ENCODE measurements at places on chromosomes 6 and 20.

- DNase-seq: no peak
These were observed 245.5 kb upstream of the ECI2 start for GRCh38 chr6:4380881-4381281.

- DNase-seq: no peak
These were observed 75.8 kb downstream of the GJA10 start for GRCh38 chr6:89970072-89970471.

DNA sequence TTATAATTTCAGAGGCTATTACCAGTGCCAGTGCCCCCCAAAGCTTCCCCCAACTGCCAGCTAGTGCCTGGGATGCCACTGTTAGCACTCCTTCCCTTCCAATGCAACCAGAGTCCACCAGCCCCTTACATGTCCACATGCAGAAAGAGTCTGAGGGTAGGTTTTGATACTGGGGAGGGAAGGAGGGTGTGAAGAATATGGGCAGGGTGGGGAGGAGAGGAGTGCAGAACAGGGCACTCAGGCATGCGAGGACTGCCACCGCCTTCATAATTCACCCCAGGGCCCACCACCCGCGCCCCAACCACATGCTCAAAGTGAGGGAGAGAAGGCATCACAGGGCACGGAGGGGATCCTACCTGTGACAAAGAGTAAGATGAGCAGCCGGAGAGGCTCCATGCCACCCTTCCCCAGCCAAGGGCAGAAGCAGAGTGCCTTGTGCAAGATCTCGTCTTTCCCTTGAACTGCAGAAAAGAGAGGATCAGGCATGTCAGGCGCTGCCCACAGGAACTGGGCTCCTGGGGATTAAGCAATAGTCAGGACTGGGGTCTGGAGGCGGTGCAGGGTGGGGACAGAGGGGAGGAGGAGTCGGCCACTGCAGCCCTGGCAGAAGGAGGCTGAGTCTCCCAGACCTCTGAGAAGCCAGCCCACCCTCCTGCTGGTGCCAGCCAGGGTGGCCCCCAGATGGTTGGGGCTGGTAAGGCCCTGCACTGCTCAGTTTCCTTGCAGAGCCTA lies at the start of gene TREM2:
Gene TREM2, minus strand, starts transcription at position 430 of the 732 bp plus-strand sequence. Its CDS starts 34 bp downstream, at position 396.
- no peak for DNase-seq

- DNase-seq: no peak
These were observed 68.8 kb downstream of the CDH4 start for GRCh38 chr20:61320691-61321425.

- no peak for DNase-seq
These were observed 500.1 kb upstream of the MARCKS start for GRCh38 chr6:113357041-113357440.

DNA sequence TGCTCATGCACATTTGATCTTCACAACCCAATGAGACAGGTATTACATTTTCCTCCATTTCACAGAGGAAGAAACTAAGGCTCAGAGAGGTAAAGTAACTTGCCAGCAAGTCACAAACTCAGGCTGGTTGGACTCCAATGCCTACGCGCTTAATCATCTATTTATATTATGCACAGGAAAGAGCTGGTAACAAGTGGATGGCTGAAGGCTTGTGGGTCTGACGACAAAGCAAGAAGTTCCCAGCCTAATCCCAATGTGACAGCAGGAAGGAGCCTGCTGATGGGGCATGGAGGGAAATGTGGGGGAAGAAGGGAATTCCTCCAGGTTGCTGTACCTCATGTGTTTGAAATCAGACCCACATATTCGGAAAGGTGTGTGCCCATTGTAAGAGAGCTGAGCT lies 3.9 kb downstream of the CDH22 start:
- no peak for DNase-seq

DNA sequence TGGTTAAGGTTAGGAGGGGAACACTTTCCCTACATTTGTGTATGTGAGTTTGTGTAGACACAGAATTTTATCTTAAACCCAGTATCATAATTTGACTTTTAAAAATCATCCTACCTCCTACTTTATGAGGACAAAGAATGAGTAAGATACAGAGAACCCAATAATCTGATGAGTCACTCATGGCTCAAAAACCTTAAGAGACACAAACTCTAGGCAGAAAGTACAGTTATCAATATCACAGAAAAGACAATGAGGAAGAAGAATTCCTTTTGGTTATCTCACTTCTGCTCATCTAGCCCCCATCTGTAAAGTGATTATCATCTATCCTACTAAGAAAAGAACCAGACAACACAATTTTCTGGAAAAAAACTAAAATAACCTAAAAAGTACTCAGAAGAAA lies 87.7 kb downstream of the EPB41L2 start:
- DNase-seq: no peak

DNA sequence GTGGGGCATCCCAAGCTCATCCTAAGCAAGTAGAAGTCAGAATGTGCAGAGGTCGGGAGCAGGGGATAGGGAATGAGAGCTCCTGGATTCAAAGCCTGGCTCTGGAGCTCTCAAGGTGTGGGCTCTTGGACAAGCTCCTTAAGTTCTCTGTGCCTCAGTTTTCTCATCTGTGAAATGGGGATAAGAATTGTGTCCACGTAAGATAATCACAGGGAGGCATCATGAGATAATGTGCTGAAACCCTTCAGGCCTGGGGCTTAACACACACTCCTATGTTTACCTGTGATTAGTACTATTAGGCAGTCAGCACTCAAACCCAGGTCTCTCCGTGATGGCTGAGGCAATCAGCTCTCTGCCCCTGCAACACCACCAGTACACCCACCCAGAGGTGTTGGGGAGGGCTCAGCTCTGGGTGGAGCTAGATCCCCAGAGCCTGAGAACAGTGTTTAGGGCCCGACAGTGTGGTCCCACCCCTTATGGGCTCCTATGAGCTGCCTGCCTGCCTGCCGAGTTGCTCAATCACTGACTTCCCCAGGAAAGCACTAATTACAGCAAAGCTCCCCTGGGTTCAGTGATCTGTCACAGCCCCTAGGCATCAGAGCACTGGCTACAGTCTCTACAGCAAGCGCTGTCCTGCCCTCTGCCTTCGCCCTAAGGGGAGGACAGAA lies 6.3 kb upstream of the SIRPA start:
- no peak for DNase-seq

DNA sequence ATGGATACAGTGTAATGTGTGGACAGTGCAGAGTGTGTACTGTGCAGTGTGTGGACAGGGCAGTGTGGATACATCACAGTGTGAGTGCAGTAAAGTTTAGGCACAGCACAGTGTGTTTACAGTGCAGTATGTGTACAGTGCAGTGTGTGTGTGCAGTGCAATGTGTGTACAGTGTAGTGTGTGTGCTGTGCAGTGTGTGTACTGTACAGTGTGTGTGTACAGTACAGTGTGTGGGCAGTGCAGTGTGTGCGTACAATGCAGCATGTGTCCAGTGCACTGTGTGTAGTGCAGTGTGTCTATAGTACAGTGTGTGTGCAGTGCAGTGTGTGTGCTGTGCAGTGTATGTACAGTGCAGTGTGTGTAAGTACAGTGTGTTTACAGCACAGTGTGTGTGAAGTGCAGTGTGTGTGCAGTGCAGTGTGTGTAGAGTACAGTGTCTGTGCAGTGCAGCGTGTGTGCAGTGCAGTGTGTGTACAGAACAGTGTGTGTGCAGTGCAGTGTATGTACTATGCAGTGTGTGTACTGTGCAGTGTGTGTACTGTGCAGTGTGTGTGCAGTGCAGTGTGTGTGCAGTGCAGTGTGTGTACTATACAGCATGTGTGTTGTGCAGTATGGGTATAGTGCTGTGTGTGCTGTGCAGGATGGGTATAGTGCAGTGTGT lies 385.2 kb downstream of the KIF16B start:
- DNase-seq: no peak

DNA sequence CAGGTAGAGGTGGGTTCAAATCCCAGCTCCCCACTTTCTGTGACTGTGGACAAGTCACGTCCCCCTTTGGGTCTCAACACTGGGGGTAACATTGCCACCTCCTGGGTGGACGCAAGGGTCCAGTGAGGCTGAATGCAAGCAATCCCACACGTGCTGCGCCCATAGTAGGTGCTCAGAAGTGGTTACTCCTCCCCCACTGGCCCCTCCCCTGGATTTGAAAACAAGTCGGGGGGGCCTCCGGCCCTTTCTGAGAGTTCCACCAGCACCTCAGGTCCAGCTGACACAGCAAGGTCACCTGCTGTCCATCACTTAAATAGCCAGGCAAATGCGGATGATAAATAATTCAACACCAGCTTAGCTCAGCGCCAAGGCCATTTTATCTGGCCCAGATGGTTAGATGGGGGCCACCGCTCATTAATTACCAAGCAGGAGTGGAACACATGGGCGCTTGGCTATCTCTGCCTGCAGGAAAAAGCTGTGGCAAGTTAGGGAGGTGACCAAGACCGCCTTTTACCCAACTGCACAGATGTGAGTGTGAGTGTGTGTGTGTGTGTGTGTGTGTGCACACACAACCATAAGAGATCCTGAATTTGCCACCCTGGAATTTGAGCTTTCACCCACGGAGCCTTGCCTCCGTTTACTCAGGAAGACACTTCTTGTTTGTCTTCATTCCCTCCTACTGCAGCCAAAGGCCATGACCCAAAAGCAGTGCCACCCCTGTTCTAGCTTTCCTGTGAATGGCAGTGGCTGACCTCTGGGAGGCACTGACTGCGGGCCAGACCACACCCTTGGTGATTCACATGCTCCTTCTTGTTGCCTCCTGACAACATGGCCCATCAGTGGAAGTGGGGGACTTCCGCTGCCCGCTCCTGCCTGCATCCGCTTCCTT lies 34.7 kb upstream of the KCNB1 start:
- no peak for DNase-seq

- no peak for DNase-seq
These were observed 133.7 kb upstream of the GMDS start for GRCh38 chr6:2378891-2379652.

DNA sequence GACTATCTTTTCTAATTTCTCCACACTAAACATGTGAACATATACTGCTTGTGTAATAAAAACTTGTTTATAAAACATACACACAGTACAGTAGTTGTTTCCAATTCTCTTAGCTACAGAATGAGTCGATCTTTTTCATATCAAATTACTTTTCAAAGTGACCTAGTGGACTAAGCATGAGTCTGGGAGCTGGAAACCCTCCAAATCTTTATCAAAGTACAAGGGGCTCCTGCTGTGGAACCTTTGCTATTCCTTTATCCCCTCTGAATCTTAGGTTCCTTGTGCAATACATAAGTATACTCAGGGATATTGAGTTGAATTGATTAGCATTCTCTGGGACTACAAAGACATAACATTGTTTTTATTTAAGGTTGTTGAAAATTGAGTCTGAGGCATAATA lies 48.7 kb upstream of the TAB2 start:
- DNase-seq: no peak

All from activated CD8-positive, alpha-beta memory T cell treated with anti-CD3 and anti-CD28 coated beads for 1 hour (primary cell).